Activated CD8-positive, alpha-beta memory T cell treated with anti-CD3 and anti-CD28 coated beads, Interleukin-2, amount 10 ng/mL, durations not matched to agents 7 days and 5 days (primary cell): ENCODE measurements at places on chromosomes 2 and 18. TPM values are rescaled to one million over a fixed set of nuclear protein-coding genes. Genes with fewer than 3 reads are reported as not detected.
A peak's percentile ranks its signal among the peaks of the same experiment; 100 is the strongest.

GRCh38 chr18:57807336-57808117, 4.4 kb upstream of the ATP8B1 start:
- H3K4me1 ChIP-seq = peaks cover 2% of the 10 kb centered on the region
- no peak overlapping the region for H3K27ac ChIP-seq
- no peaks in the 10 kb centered on the region for H3K36me3 ChIP-seq
- H3K4me3 ChIP-seq = no peak overlapping the region
- peaks cover 50% of the 10 kb centered on the region for H3K27me3 ChIP-seq
- DNase-seq = no peak

DNA sequence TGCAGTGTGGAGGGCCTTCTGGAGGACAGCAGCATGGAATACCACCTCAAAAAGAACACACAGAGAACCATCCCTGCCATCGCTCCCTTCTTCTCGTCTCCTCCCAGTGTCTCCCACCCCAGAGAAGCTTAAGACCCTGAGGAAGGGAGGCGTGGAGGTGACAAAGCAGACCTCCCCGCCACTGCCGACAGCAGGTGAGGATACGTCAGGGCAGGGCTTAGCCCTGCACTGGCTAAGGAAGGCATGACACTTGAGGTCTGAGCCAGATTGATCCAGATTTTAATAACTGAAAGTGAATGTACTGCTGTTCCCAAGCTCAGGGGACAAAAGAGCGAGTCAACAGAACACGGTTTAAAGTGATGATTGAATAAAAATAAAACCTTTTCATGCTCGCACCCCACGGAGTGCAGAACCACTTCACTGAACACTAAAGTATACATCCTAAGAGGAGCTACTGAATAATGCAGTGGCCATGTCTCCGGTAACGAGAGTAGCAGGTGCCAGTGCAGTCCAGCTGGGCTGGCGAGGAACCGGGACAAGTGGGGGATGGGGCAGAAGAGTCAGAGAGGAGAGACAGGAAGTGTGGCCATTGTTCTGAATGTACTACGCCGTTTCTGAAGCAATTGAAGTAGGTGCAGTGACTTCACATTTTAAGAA, 391.0 kb downstream of the CDH2 start:
- no peaks in the 10 kb centered on the region for H3K27me3 ChIP-seq
- no peaks in the 10 kb centered on the region for H3K4me1 ChIP-seq
- no peak for DNase-seq
- H3K36me3 ChIP-seq = no peaks in the 10 kb centered on the region

GRCh38 chr2:148616662-148617061, 27.9 kb upstream of the EPC2 start:
- H3K27me3 ChIP-seq = peaks cover 15% of the 10 kb centered on the region
- no peak for DNase-seq
- H3K4me3 ChIP-seq = no peak overlapping the region
- H3K36me3 ChIP-seq = peaks cover 2% of the 10 kb centered on the region
- no peak overlapping the region for H3K27ac ChIP-seq
- peaks cover 14% of the 10 kb centered on the region for H3K4me1 ChIP-seq

GRCh38 chr2:129755786-129756185, 223.7 kb upstream of the RAB6C start:
- H3K36me3 ChIP-seq = no peaks in the 10 kb centered on the region
- no peak overlapping the region for H3K4me3 ChIP-seq
- no peak overlapping the region for H3K27ac ChIP-seq
- H3K27me3 ChIP-seq = peaks cover 1% of the 10 kb centered on the region
- H3K4me1 ChIP-seq = no peaks in the 10 kb centered on the region
- no peak for DNase-seq

GRCh38 chr2:241496904-241497877, 11.2 kb downstream of the STK25 start:
- no peak overlapping the region for H3K4me3 ChIP-seq
- H3K4me1 ChIP-seq = no peaks in the 10 kb centered on the region
- H3K27me3 ChIP-seq = no peaks in the 10 kb centered on the region

- no peak overlapping the region for H3K4me3 ChIP-seq
- peaks cover 31% of the 10 kb centered on the region for H3K4me1 ChIP-seq
- H3K27me3 ChIP-seq = no peaks in the 10 kb centered on the region
- no peak for DNase-seq
- H3K27ac ChIP-seq = no peak overlapping the region
Measured at GRCh38 chr18:48781163-48781987, 169.4 kb downstream of the SMAD7 start.

DNA sequence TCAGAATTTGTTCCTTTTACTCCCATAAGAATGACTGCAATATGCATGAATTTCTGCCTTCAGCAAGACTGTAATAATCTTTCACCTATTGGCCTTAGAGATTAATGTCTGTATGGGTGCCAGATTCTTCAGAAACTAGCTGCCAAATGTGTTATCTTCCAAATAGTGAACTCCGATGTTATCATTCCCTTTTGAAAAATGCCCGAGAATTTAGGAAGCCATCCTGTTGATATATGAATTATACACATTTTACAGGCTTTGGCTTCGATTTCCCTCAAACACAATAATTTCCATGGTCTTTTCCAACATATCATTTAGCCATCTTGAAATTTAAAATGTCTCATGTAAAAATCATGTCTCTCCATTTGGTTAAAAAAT, 101.5 kb downstream of the ZNF521 start:
- H3K27ac ChIP-seq = no peak overlapping the region
- no peak overlapping the region for H3K4me3 ChIP-seq
- H3K36me3 ChIP-seq = no peaks in the 10 kb centered on the region
- H3K27me3 ChIP-seq = no peaks in the 10 kb centered on the region
- no peak for DNase-seq

DNA sequence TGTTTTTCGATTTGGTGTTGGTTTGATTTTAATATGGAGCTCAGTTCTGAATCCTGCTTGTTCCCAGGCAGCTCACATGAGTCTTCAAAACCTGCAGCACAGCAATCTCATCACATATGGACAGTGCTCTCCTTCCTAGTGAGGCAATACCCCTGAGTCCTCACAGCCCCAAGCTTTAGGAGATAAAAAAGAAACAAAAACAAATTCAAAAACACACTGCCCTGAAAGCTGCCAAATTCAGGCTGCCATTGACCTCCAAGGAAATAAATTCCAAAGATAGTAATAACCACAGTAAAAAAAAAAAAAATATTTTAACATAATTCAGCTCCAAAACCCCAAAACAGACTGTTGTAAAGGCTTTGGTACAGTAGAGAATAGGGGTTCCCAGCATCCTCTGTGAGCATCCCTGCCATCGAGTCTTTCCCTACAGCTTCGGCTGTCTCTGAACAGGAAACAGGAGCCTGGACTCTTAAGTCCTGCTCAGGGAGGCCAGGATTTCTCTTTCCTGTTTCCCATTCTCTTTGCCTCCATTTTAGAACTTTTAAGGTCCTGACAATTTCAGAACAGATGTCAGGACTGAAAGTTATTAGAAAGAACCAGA, 14.7 kb upstream of the SP3 start:
- peaks cover 3% of the 10 kb centered on the region for H3K27me3 ChIP-seq
- no peak overlapping the region for H3K4me3 ChIP-seq
- no peak overlapping the region for H3K27ac ChIP-seq
- no peaks in the 10 kb centered on the region for H3K4me1 ChIP-seq
- H3K36me3 ChIP-seq = no peaks in the 10 kb centered on the region
- no peak for DNase-seq

DNA sequence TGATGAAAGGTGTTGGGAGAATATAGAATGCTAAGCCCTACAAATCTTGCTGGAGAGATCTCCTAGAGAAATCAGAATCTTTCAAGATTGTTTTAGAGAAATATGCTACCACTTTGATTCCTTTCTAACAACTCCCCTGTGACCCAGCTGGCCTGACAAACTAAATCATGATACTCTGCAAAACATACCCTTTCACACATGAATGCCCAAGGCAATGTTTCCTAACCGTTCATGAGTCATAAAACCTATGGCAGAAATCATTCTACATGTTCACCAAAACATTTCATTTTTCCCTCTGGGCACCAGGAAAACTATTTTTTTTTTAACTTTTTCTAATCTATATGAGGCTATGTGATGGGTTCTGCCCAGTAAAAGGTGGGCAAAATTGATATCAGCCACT, 77.8 kb upstream of the SETBP1 start:
- H3K36me3 ChIP-seq = no peaks in the 10 kb centered on the region
- no peak overlapping the region for H3K27ac ChIP-seq
- H3K27me3 ChIP-seq = peaks cover 30% of the 10 kb centered on the region
- H3K4me3 ChIP-seq = no peak overlapping the region

DNA sequence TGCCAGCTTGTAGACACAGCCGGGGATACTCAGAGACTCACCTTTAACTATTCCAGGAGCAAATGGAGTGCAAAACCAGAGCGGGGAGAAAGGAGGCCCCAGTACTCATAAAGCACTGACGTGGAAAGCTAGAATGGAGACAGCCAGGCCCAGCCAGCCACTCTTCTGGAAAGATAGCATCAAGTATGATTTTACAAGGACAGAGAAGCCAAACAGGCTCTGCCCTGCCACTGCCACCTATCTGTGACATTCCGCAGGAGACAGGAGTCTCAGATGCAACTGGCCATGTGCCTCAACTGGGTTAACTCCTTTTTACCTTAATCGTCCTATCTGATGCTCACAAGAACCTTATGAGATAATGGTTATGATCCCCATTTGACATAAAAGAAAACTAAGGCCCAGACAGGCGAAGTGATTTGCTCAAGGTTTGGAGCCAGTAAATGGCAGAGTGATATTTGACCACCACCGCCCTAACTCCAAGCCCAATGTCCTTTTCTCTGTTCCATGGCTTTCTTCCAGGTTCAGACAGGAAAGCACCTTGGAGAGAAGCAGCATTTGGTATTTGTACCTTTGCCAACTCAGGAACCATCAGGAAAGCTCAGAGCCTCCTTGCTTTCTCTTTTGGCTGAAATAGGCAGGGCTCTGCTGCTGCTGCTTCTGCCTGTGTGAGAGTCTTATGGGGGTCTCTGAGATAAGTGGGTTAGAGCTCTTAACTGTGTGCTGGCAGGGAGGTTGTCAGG, 15.6 kb downstream of the KIF3C start:
- H3K27me3 ChIP-seq = no peaks in the 10 kb centered on the region
- peaks cover 13% of the 10 kb centered on the region for H3K4me1 ChIP-seq
- no peak overlapping the region for H3K27ac ChIP-seq
- no peak for DNase-seq
- no peak overlapping the region for H3K4me3 ChIP-seq
- H3K36me3 ChIP-seq = no peaks in the 10 kb centered on the region

- DNase-seq = no peak
- H3K27ac ChIP-seq = no peak overlapping the region
Measured at GRCh38 chr2:207808119-207808518, 38.4 kb upstream of the FZD5 start.

DNA sequence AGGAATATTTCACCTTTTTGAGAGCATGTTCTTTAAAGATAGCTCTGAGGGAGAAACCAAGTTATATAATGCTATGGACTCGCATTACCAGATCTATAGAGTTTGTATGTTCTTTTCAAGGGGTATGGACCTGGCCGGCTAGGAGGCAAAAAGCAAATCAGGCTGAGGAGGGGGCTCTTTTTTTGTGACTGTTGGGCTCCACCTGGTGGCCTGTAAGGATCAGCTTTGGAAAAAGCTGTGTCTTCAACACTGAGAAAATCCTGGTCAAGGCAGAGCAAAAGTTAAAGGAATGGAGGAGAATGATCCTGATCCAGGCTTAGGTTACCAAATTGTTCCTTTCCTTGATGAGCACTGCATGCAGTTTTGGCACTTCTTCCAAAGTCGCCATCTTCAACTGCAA, 180.5 kb downstream of the DIS3L2 start:
- DNase-seq = no peak
- H3K27ac ChIP-seq = no peak overlapping the region
- H3K4me3 ChIP-seq = no peak overlapping the region

DNA sequence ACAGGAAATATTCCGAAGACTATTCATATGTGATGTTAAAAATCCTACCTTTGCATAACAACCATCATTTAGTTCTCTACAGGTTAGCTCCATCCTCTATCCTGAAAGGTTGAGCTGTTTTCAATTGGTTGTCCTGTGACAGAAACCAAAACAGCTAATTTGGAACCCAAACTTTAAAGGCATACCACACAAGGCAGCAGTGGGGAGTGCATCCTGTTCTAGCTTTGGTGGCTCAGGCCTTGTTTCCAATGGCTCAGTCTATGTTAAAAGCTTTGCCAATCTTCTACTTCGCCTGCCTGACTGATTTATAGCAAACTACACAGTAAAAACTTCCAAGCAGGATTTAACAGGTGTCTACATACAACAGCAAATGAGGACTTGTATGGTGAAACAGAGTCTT, 3.2 kb downstream of the CD226 start:
- peak; percentile 71 for DNase-seq
- H3K27me3 ChIP-seq = no peaks in the 10 kb centered on the region
- no peak overlapping the region for H3K27ac ChIP-seq
- peaks cover 73% of the 10 kb centered on the region for H3K36me3 ChIP-seq

GRCh38 chr2:85413592-85414420, 3.6 kb upstream of the CAPG start:
- peak; percentile 56 for DNase-seq
- H3K4me1 ChIP-seq = peaks cover 51% of the 10 kb centered on the region
- H3K4me3 ChIP-seq = peak overlapping the region; percentile 65
- peak overlapping the region; percentile 78 for H3K27ac ChIP-seq
- H3K27me3 ChIP-seq = peaks cover 8% of the 10 kb centered on the region

- no peak for DNase-seq
- no peak overlapping the region for H3K4me3 ChIP-seq
- H3K27me3 ChIP-seq = peaks cover 42% of the 10 kb centered on the region
- no peaks in the 10 kb centered on the region for H3K36me3 ChIP-seq
Measured at GRCh38 chr2:75557474-75558133, 3.1 kb downstream of the EVA1A start.

DNA sequence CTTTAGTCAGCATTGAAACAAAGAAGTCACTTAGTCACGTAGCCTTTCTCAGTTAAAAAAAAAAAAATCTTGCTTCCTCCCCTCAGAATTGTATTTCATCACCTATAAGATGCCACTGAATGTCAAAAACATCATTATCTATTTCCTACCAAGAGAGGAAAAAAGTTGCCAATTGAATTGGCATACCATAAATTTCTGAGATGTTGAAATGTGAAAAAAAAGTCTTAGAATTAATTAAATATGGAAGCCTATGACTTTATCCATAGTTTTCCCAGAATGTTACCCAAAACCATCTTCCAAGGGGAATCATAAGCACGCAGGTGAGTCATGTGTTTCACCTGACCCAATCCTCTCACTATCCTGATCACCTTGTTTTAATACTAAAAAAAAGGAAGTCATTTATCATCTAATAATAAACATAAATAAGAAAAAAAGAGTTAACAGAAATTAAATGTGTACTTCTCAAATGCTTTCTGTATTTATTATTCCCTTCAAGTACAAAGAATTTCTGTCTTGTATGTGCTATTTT, 205.7 kb downstream of the TCF4 start:
- H3K27me3 ChIP-seq = no peaks in the 10 kb centered on the region
- H3K4me3 ChIP-seq = no peak overlapping the region
- DNase-seq = no peak
- no peaks in the 10 kb centered on the region for H3K4me1 ChIP-seq

Gene AOX1
- total RNA-seq = 0.20 TPM

Gene EDAR
- not detected for total RNA-seq

Gene RTP5
- total RNA-seq = not detected

Gene STAT4
- 109 TPM for total RNA-seq
